ENCODE measurements at places on chromosomes 5 and 9.

- no peak for DNase-seq
Measured at GRCh38 chr9:80811656-80812055, 877.7 kb downstream of the TLE1 start.

DNA sequence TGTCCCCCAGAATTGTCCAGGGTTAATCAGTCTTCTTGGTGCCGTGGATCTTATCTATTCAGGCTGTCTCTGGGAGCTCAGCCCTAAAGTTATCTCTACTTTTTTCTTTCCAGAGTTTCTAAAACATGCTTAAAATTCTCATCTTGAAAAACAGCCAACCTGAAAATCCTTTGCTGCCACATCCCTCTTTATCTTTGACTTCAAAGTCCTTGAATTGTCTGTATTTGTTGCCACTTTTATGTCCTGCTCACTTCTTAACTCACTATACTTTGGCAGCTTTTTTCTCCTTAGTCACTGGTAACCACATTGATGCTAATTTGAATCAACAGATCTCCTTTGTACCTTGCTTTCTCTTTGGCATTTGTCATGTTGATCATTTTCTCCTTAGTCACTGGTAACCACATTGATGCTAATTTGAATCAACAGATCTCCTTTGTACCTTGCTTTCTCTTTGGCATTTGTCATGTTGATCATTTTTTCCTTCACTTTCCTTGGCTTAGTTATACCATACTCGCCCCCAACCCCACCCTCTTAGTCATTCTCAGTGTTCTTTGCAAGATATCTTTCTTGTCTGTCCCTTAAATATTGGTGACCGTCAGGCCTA lies 8.5 kb downstream of the DMXL1 start:
- DNase-seq: no peak

- DNase-seq: no peak
Measured at GRCh38 chr5:10982626-10983025, 221.6 kb upstream of the DAP start.

DNA sequence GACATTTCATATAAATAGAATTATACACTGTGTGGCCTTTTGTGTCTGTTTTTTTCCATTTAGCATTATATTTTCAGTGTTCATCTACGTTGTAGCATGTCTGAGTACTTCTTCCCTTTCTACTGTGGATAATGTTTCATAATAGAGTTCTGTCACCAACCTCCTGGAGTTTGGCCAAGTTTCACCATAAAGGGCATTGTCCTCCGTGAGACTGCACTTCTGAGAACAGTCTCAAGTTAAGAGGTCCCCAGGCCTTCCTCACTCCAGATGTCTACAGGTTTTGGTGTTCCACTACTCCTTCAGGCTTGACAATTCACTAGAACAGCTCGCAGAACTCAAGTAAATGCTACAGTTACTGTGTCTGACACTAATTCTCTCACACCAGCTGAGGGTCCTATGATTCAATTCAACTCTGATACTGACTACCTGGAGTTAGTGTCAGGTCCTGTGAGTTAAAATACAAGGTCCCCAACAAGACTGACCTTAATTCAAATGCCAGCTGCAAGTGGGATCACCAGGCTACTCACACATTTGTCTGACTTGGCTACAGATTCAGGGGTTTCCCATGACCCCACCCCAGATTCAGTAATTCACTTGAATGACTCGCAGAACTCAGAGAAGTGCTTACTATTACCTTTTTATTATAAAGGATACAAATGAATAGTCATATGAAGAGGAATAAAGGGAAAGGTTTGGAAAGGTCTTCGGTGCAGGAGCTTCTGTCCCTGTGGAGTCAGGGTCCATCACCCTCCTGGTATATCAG lies 31.1 kb downstream of the SLC35A4 start:
- peak; percentile 3 for DNase-seq

DNA sequence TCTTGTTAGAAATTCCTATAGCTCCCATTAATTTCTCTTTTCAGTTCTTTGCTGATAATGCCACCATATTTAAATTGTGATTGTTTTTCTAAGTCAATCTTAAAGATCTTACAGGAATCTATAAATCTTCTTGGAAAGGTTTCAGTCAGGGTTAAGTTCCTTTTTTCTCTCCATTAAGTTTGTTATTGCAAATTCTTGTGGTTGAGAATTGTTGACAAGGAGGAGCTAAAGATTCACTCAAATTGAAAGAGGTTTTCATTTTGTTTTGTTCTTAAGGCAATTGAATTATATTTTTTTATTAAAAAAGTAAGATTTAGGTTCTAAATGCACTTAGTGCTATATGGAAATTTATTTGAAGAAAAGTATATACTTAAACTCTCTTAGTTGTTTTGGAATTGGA lies 213.4 kb downstream of the PRR16 start:
- no peak for DNase-seq

GRCh38 chr5:32302835-32303754 lies 9.6 kb downstream of the MTMR12 start:
- no peak for DNase-seq

- DNase-seq: no peak
Measured at GRCh38 chr5:86974955-86975354, 292.7 kb upstream of the RASA1 start.

- no peak for DNase-seq
Measured at GRCh38 chr9:96085491-96086143, 210.1 kb downstream of the ERCC6L2 start.

- no peak for DNase-seq
Measured at GRCh38 chr5:89421035-89421434, 538.1 kb upstream of the MEF2C start.

GRCh38 chr9:14356351-14357265 lies 42.7 kb upstream of the NFIB start:
- no peak for DNase-seq

DNA sequence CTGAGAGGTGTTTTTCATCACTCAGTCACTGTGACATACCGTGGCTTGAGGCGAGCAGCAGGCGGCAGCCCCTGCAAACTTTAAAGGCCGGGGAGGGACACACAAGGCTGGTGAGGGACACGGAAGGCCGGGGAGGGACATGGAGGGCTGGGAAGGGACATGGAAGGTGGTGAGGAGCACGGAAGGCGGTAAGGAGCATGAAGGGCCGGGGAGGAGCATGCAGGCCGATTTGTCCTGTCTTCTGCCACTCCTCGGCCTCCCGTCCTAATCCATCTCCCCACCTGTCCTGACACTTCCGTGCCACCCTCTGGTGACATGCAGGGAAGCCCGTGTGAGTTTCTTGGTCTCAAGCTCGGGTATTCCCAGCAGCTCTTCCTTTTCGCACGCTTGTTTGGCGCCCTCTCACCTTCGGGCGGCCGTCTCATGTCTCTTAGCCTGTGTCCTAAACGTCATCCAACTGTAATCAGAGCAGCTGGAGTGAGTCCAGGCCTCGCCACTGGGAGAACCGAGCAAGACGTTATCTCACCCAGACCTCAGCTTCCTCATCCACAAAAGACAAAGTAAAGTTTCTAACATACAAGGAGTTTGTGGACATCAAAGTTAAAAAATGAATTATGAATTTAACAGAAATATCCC lies 126.5 kb downstream of the MRPL36 start:
- no peak for DNase-seq

DNA sequence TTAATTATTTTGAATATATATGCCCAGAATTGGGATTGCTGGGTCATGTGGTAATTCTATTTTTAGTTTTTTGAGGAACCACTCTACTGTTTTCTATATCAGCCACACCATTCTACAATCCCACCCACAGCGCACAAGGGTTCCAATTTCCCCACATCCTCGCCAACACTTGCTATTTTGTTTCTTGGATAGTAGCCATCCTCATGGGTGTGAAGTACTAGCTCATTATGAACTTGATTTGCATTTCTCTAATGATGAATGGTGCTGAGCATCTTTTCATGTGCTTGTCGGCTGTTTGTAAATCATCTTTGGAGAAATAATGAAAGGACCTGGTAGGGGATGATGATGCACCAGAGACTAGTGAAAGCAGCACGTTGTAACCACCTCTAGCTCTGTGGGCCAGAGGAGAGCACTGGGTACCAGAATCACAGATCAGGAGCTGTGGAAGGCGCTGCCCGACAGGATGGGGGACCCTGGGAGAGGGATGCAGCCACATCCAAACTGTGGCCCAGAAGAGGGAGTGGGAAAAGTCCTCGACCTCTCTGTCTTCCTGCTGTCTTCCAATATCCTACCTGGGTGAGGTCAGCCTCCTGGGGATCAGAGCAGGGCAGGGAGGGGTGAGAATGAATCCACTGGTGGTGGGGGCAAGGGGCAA lies 155.4 kb downstream of the RGS3 start:
- DNase-seq: no peak

DNA sequence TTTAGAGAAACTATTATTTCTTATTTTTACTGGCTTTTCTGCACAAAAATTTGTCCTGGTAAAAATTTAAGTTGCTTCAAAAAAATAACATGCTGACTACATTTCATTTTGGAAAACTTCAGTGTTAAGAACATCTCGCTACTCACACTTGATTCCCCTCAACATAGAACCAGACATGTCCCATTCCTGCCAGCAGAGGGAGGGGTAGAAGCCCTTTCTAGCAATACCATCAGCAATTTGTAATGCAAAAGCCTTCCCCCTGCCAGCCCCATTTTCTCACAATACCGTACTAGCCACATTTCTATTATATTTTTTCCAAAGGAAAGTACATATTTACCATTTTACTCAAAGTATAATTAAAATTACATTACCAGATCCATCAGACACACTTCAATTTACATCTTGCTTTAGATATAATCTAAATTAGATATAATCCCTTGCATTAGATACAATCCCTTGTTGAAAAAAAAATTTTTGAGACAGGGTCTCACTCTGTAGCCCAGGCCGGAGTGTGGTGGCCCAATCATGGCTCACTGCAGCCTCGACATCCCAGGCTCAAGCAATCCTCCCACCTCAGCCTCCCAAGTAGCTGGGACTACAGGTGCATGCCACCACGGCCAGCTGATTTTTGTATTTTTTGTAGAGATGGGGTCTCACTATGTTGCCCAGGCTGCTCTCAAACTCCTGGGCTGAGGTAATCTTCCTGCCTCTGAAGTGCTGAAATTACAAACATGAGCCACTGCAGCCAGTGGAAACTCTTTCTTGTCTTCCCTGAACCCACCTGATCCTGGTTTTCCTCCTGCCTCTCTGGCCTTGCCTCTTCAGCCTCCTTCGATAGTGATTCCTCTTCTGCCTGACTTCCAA lies 39.6 kb upstream of the IDNK start:
- no peak for DNase-seq

DNA sequence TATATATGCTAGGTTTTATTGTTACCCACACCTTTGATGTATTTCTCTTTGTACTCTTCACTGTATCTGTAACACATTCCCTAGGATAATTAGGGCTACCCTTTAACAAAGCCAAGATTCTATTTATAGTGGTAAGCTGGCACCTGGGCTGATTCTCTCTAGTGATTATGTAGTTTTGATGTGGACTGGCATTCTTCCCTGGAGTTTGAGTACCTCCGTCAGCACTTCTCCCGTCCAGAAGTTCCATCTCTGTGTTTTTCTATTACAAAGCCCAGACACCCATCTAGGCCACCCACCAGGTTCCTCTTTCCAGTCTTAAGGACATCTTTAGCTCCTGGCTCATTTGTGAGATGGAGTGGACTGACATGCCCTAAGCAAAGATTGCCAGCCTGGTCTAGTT lies 55.9 kb upstream of the CDKN2B start:
- no peak for DNase-seq

GRCh38 chr5:154737667-154738320 lies 17.4 kb upstream of the LARP1 start:
- no peak for DNase-seq

DNA sequence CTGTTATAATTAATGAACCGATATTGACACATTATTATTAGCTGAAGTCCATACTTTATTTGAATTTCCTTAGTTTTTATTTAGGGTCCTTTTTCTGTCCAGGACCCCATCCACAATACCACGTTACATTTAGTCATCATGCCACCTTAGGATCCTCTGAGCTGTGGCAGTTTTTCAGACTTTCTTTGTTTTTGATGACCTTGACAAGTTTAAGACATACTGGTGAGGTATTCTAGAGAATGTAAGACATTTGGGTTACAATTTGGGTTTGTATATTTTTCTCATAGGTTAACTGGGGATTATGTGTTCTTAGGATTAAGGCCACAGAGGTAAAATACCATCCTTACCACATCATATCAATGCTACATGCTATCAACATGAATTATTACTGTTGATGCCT lies 42.7 kb downstream of the KIAA1958 start:
- no peak for DNase-seq

- no peak for DNase-seq
Measured at GRCh38 chr5:116773926-116774325, 199.3 kb upstream of the SEMA6A start.

Data from DMS79 treated with DMSO at 0.1 percent for 48 hours (cell line).